ENCODE measurements at places on chromosomes 6 and 20. TPM values are rescaled to one million over a fixed set of nuclear protein-coding genes. Genes with fewer than 3 reads are reported as not detected.

DNA sequence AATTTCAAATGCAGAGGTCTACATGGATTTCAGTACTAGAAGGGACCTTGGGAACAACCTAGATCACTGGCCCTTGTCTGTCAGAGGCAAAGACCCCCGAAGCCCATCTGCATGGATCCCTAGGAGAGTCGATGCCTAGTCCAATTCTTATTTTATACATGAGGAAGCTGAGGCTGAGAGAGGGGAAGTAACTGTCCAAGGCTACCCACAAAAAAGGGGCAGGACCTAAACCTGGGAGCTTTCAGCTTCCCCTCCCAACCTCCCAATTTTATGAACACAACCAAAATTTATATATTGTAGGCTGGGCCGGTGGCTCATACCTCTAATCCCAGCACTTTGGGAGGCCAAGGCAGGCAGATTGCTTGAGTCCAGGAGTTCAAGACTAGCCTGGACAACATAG lies 73.2 kb downstream of the TRERF1 start:
- H3K4me1 ChIP-seq: peaks cover 47% of the 10 kb centered on the region
- peaks cover 1% of the 10 kb centered on the region for H3K36me3 ChIP-seq
- H3K27ac ChIP-seq: peak overlapping the region; percentile 93
- no peak overlapping the region for H3K4me3 ChIP-seq
- no peaks in the 10 kb centered on the region for H3K27me3 ChIP-seq

DNA sequence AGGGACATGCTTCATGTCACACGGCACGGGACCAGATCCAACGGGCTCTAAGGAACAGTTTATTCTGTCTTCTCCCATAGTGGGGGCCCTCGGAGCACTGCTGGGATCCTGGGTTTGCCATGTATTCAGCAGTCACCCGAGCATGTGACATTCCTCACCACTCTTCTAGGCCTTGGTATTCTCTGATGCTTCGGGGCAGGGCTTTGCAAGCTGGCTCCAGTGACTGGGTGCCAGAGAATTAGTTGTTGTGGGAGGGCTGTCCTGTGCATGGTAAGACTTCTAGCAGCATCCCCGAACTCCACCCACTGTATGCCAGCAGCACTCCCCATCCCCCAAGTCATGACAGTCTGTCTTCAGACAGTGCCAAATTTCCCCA lies 5.4 kb downstream of the CCN5 start:
- no peak overlapping the region for H3K4me3 ChIP-seq
- H3K4me1 ChIP-seq: no peaks in the 10 kb centered on the region
- DNase-seq: no peak

DNA sequence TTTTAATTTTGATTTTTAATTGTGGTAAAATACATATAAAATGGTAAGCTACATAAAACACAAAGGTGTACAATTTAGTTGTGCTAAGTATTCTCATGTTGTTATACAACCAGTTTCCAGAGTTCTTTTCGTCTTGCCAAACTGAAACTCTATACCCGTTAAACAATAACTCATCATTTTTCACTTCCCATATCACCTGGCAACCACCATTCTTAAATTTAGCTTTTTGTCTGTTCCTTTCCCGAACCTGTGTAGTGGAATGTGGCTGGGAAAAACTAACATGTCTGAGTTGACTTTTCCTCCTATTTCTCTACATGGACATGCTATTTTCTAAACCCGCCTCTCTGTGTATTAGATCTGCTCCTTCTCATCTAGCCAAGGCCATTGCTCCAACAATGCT lies 27.6 kb downstream of the RPRD1B start:
- H3K36me3 ChIP-seq: no peaks in the 10 kb centered on the region
- H3K27ac ChIP-seq: no peak overlapping the region
- no peak for DNase-seq
- peaks cover 4% of the 10 kb centered on the region for H3K4me1 ChIP-seq

The TBXT gene
- total RNA-seq: not detected

The TDRD6 gene
- 0.26 TPM for total RNA-seq

- no peaks in the 10 kb centered on the region for H3K4me1 ChIP-seq
- no peak for DNase-seq
- H3K27me3 ChIP-seq: no peaks in the 10 kb centered on the region
- H3K27ac ChIP-seq: no peak overlapping the region
Observed at GRCh38 chr20:23132293-23132929, 46.3 kb upstream of the CD93 start.

GRCh38 chr20:24045621-24046318 lies 57.2 kb upstream of the GGTLC1 start:
- peak overlapping the region; percentile 93 for H3K27ac ChIP-seq
- no peaks in the 10 kb centered on the region for H3K36me3 ChIP-seq
- no peak overlapping the region for H3K4me3 ChIP-seq
- DNase-seq: no peak

GRCh38 chr20:2086980-2087377 lies 14.6 kb upstream of the STK35 start:
- H3K4me1 ChIP-seq: no peaks in the 10 kb centered on the region
- no peak for DNase-seq
- H3K36me3 ChIP-seq: no peaks in the 10 kb centered on the region
- no peak overlapping the region for H3K4me3 ChIP-seq
- H3K27ac ChIP-seq: no peak overlapping the region
- peaks cover 34% of the 10 kb centered on the region for H3K27me3 ChIP-seq

- H3K27me3 ChIP-seq: peaks cover 12% of the 10 kb centered on the region
- peaks cover 4% of the 10 kb centered on the region for H3K36me3 ChIP-seq
- no peaks in the 10 kb centered on the region for H3K4me1 ChIP-seq
- H3K4me3 ChIP-seq: no peak overlapping the region
Observed at GRCh38 chr6:105194106-105194505, 14.3 kb upstream of the POPDC3 start.

The RSPO4 gene
- 0.44 TPM for total RNA-seq

DNA sequence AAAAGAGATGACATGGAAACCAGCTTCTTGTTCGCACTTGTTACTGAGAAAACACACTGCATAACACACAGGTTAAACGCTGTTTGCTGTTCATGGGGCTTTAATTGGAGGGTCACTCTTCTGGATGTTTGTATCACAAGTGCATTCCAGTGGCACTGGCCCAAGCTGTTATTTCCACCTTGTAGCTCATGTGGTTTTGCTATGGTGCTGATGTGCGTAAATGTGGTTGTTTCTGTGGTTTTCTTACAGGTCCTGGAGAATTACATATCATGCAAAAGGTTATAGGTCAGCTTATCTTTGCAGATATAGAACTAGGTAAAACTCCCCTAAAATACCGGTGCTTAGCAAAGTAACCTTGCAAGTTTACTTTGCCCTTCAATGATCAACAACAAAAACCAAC lies 89.3 kb upstream of the AHI1 start:
- no peaks in the 10 kb centered on the region for H3K27me3 ChIP-seq
- no peaks in the 10 kb centered on the region for H3K36me3 ChIP-seq
- DNase-seq: no peak
- no peaks in the 10 kb centered on the region for H3K4me1 ChIP-seq

- peak overlapping the region; percentile 26 for H3K27ac ChIP-seq
- no peaks in the 10 kb centered on the region for H3K36me3 ChIP-seq
- no peak for DNase-seq
- H3K4me3 ChIP-seq: no peak overlapping the region
Observed at GRCh38 chr6:16723402-16723801, 37.9 kb downstream of the ATXN1 start.

The NKX2-4 gene
- not detected for total RNA-seq

- H3K27ac ChIP-seq: no peak overlapping the region
- no peaks in the 10 kb centered on the region for H3K36me3 ChIP-seq
- no peaks in the 10 kb centered on the region for H3K4me1 ChIP-seq
- H3K27me3 ChIP-seq: peaks cover 7% of the 10 kb centered on the region
- no peak for DNase-seq
Observed at GRCh38 chr20:40506537-40506939, 182.5 kb downstream of the MAFB start.

The MEI4 gene
- 0.08 TPM for total RNA-seq

GRCh38 chr20:25496165-25496967 lies 88.9 kb downstream of the GINS1 start:
- no peaks in the 10 kb centered on the region for H3K36me3 ChIP-seq
- H3K4me1 ChIP-seq: no peaks in the 10 kb centered on the region
- no peak for DNase-seq
- no peaks in the 10 kb centered on the region for H3K27me3 ChIP-seq

GRCh38 chr6:145814035-145814500 lies 527 bp downstream of the FBXO30 start:
- no peaks in the 10 kb centered on the region for H3K27me3 ChIP-seq
- H3K27ac ChIP-seq: peak overlapping the region; percentile 86
- H3K4me1 ChIP-seq: peaks cover 50% of the 10 kb centered on the region
- DNase-seq: no peak
- peak overlapping the region; percentile 86 for H3K4me3 ChIP-seq

- no peak overlapping the region for H3K27ac ChIP-seq
- DNase-seq: no peak
- H3K36me3 ChIP-seq: peaks cover 43% of the 10 kb centered on the region
- H3K4me3 ChIP-seq: no peak overlapping the region
- H3K27me3 ChIP-seq: no peaks in the 10 kb centered on the region
Observed at GRCh38 chr6:82957171-82957867, 108.3 kb downstream of the UBE3D start.

The SPATA25 gene
- total RNA-seq: 4.1 TPM

- H3K27me3 ChIP-seq: peaks cover 18% of the 10 kb centered on the region
- H3K27ac ChIP-seq: no peak overlapping the region
- peaks cover 22% of the 10 kb centered on the region for H3K36me3 ChIP-seq
- no peak for DNase-seq
Observed at GRCh38 chr6:4384656-4385055, 249.3 kb upstream of the ECI2 start.

DNA sequence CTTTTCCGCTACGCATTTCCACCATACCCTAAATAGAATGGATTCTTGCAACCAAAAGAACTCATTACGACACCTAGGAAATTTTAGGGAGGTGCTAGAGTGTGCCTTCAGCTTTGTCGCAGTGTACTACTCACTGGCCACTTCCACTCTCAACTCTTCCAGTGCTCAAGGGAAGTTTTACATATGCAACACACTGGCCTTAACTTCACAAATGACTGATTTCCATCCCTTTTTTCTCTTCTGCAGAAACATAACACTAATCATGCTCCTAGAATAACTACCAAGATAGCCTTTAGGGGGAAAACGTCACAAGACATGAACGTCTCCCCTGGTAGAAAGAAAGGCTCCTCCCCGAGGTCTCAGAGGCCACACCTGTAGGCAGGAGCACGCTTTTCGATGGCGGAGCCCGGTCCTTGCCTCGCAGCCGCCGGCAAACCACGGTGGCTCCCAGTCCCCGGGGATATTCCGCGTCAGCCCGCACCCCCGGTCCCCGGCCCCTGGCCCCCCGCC lies 584 bp downstream of the LYRM4 start:
- H3K4me3 ChIP-seq: peak overlapping the region; percentile 97
- no peaks in the 10 kb centered on the region for H3K36me3 ChIP-seq
- DNase-seq: peak; percentile 87

Data from naive thymus-derived CD8-positive, alpha-beta T cell (primary cell).